ENCODE measurements at places on chromosomes 5 and 9. TPM values are rescaled to one million over a fixed set of nuclear protein-coding genes. Genes with fewer than 3 reads are reported as not detected.

GRCh38 chr5:179694561-179694960 lies 4.2 kb upstream of the CANX start:
- ATAC-seq, result no peak

DNA sequence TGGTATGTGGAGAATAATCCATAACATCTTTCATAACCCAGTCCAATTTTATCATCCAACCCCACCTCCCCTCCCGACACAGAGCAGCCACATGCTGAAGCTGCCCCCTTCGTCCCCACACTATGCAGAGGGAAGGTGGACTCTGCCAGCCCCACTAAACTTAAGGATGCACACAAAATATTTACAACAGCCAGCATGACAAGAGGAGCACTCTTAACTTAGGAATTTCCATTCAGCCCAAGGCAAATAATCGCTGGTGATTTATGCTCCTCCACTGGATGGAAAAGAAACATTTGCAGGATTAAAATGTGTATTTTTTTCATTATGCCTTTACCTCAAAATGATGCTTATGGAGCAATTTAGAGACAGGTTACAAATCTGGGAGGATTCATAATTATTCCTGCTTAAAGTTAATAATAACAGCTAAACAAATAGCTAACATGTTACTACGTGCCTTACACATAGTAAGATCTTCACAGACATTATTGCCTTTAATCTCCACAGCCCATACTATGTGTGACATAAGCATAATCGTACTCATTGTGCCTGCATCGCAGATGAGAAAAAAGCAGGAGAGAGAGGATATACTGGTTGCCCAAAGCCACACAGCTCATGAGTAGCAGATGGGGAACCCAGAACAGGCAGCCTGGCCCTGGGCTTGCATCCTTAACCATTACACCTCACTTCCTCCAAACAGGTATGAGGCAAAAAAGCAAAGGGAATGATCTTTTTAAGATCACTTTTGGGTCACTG lies 92.6 kb downstream of the GLIS3 start:
- no peak for ATAC-seq

DNA sequence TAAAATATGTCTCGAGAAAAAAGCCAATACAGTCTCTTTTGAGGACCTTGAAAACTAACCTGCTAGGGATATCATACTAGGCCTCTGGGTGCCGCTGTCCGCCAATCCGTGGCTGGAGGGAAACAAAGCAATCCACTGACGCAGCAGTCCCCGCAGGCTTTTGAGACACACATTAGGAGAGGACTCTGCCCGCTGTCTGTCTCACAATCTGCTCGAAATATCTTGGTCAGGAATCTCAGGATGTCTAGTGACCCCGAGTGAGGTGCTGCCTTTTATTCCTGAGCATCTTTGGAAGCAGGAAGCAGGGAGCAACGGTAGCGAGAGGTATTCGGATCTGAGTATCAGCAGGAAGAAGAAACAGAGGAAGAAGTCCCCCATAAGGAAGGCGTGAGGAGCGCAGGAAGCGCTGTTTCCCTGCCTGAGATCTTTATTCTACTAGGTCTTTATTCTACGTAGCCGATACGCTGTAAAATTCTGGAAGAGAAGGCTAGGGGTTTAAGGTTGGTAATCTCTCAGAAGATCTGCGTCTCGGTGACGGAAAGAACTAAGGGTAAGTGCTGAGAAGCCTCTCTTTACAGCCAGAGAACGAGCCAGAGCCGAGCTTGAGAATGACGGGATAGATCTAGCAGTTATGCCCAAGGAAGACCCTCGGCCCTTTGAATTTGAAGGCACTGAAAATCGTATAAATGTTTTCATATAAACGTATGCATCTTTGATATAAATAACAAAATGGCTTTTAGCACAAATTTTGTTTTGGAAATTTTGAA lies 4.0 kb upstream of the PCDHGA1 start:
- ATAC-seq, result no peak

The WNT8A gene
- 0.16 TPM for total RNA-seq
